Central memory CD4-positive, alpha-beta T cell (primary cell): ENCODE measurements at places on chromosomes 3 and 15.

GRCh38 chr15:28952666-28953491 lies 67.1 kb downstream of the APBA2 start:
- DNase-seq: no peak

- DNase-seq: no peak
Measured at GRCh38 chr3:88611826-88612326, 462.1 kb downstream of the C3orf38 start.

- no peak for DNase-seq
Measured at GRCh38 chr15:74136814-74137536, 6.6 kb downstream of the ISLR2 start.

GRCh38 chr15:80461356-80462095 lies 57.3 kb downstream of the ARNT2 start:
- DNase-seq: no peak

- no peak for DNase-seq
Measured at GRCh38 chr3:15099364-15100098, 583 bp upstream of the RBSN start.

DNA sequence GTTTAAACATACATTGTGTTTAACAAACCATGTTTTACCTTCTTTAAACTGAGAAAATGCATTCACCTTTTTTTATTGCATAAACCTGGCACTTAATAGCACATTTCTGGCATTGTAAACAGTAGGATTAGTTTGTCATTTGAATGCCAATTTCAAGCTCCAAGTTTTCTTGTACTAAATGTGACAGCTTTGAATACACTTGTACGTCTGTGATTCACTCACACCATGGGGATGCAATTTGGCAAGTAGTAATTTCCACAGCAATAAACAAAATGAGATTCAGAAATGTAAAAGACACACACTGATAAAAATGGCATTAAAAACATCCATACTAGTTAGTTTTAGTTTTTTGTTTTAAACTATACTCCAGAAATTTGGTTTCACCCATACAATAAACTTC lies 598.9 kb downstream of the SI start:
- DNase-seq: no peak

DNA sequence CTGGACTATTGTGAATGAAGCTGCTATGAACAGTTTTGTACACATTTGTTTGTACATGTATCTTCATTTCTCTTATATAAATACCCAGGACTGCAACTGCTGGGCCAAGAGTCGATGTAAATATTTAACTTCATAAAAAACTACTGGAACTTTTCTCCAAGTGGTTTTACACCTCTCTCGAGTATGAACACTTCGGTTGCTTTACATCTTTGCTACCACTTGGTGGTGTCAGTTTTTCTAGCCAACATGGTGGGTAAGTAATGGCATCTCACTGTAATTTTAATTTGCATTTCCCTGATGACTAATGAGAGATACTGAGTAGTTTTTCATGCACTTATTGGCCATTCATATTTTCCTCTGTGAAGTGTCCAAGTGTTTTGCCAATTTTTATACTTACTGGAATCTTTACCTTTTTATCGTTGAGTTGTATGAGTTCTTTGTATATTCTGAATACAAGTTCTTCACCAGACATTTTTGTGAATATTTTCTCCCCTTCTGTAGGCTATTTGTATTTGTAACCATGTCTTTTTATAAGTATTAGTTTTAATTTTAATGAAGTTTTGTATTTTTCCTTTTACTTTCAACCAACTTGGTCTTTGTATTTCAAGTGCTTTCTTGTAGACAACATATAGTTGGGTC lies 44.4 kb downstream of the PCOLCE2 start:
- DNase-seq: no peak

GRCh38 chr15:65912235-65912634 lies 42.9 kb downstream of the RAB11A start:
- DNase-seq: no peak

DNA sequence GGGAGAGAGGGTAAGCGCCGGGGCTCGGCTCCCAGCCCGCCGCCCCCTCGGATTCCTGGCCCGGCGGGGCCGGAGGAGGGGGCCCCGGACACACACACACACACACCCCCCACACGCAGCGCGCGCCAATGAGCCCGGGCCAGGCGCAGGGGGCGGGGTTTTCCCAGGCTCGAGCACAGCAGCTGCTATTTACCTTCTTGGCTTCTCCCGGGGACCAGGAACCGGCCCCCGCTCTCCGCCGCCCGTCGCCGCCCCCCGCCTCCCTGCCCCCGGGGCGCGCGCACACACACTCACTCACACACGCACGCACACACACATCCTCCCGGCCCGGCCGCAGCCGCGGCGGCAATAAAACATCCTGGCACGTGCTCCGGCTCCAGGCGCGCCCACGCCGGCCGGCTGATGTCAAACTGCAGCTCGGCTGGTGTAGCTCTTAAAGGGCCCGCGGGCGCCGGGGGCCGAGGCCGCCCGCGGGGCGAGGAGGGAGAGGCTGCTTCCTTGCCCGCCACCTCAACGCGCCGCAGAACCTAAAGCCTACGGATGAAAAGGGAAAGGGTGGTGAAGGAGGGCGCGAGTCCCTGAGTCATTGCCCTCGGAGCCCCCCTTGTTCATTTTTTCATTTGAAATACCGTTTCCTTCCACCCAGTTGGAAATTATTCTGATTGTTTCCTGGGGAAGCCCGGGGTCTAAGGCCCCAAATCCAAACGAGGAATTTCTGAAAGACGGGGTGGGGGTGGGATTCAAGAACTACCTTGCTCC lies 1.0 kb upstream of the HES1 start:
- peak; percentile 84 for DNase-seq

- DNase-seq: no peak
Measured at GRCh38 chr3:165359005-165359404, 162.8 kb upstream of the SLITRK3 start.

DNA sequence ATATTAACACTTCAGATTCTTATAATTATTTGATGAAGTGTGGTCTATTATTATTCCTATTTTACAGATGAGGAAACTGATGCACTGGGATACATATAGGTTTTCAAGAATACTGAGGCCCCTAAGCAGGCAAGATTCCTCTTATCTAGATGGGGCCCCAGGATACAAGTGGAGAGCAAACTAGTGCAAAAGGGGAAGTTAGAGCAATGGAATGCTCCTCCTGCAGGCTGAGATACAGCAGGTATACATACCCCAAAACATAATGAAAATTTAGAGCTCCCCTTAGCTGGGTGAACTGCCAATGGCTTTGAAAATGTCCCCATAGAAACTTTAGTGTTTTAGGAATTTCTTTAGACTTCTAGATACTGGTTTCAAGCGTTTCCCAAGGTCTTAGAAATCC lies 247.1 kb downstream of the CHST2 start:
- no peak for DNase-seq

DNA sequence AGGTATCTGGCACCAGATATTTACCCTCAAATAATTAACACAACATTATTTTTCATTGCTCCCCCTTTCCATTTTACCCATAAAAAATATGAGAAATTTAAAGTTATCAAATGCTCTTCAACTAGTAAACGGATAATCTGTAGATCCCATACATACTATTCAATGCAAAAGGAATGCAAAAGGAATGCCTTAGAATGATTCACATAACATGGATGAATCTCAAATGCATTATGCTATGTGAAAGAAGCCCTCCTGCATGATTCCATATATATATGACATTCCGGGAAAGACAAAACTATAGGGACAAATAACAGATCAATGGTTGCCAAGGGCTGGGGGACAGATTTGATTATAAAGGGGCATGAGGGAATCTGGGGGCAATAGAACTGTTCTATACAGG lies 195.7 kb downstream of the STT3B start:
- DNase-seq: no peak

DNA sequence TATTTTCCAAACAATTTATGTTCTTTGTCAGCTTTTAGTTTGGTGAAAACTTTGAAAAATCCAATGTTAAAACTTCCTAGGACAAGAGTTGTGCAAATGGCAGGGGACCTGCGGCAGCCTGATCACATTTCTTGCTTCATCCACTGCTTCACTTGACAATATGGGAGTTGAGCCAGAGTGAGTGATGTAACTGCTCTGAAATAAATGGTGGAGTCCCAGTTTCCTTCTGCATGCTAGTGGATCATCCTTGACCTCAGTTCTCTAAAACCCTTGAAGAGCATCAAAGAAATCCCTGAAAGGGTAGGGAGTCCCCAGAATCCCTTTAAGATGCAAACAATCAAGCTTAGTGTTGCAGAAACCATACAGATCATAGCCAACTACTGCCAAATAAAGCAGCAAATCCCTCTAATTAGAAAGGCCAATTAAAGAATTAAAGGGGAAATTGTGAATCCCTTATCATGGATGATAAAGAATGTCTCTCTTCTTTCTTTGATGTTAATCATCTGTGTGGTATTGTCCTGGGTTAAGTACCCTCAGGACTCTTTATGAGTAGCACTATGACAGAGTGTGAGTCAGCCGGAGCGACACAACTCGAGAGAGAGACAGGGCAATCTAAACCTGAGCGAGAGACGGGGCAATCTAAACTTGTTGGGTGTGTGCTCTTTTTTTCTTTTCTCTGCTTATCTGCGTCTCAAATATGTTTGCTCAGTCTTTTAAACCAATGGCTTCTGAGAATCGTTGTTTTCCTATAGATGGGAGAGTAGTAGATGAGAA lies 41.8 kb upstream of the GAP43 start:
- no peak for DNase-seq

GRCh38 chr3:33360136-33360825 lies 79.9 kb downstream of the UBP1 start:
- DNase-seq: no peak

DNA sequence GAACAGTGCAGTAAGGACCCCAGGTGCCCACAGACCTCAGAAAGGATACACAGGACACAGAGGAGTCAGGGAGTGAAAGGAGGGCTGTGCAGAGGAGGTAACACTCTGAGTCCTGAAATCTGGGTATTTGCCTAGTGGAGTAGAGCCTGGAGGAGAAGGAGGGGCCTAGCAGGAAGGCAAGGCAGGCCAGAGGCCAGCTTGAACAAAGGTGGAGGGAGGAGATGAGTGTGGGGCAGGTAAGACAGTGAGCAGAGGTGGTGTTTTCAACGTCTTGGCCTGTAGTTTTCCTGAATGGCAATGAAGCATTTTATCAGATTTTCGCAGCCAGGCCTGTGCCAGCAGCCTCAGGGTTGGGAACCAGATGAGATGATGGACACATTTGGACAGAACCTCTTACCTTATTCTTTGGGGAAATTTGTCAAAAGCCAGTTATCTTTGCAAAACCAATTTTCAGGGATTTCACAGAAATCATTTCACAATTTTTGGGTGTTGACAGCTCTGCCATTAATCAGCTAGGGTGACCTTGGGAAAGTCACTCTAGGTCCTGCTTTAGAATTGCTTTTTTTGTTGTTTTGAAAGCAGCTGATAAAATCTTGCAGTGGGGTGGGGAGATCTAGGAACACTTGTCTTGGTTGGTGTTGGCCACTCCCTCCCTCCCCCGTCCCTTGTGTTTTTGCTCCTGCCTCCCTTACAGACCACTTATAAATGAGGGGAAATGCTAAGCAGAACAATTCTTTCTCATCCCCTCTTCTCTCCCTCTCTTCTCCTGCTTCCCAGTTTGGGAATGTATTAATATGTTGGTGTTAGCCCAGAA lies 38.4 kb downstream of the SPSB4 start:
- DNase-seq: no peak

DNA sequence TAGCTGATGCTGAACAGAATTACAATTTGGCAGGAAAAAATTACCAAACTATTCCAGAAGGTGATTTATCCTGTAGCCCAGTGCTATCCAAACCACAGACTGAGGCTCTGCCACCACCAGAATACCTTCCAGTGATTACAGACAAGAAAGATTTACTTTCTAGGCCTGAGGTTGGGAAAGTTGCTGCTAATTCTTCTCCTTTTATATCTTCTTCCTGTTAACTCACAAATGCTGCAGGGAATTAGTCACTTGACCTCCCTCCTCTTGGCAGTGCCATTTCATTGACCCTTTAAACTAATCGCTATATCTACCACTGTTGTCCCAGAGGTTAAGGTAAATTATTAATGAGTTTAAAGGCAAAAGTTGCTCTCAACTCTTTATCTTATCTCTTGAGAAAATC lies 118.4 kb downstream of the CTNNB1 start:
- no peak for DNase-seq

DNA sequence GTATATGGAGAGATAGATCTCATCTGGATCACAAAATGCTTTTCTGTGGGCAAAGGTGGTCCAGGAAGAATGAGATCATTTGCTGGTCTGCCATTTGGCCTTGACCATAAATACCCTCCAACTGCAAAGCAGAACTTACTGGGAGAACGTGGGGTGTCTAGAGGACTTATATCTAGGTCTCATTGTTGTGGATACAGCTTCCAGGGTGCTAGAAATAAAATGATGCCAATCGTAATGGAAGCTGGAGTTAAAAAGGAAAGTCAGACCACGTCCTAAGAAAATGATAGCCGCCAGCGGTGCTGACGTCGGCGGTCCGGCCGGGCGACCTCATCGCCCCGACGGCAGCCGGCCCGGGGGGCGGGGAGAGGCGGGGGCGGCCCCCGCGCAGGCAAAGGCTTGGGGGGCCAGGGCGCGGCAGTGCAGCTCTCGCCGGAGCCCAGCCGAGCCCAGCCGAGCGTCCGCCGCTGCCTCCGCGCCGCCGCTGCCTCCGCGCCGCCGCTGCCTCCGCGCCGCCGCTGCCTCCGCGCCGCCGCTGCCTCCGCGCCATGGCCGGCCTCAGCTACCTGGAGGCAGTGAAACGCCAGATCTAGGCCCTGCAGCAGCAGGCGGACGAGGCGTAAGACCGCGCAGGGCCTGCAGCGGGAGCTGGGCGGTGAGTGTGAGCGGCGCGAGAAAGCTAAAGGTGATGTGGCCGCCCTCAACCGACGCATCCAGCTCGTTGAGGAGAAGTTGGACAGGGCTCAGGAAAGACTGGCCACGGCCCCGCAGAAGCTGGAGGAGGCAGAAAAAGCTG lies 89.5 kb downstream of the EOMES start:
- peak; percentile 48 for DNase-seq

DNA sequence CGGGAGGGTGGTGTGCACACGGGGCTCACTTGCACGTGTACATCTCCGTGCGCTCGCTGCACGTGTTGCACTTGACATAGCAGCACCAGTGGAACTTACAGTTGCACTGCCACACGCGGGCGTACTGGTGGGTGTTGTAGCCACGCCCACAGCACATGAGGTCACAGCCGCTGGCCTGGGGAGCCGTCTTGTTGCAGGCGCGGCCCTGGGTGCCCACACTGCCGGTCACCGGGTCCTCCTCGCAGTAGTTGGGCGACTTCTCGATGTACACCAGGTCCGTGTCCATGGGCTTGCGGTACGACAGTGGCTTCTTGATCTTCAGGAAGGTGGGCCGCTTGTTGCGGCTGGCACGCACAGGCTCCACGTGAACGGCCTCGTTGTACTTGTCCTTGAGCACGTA lies 61.0 kb downstream of the WNT7A start:
- no peak for DNase-seq

DNA sequence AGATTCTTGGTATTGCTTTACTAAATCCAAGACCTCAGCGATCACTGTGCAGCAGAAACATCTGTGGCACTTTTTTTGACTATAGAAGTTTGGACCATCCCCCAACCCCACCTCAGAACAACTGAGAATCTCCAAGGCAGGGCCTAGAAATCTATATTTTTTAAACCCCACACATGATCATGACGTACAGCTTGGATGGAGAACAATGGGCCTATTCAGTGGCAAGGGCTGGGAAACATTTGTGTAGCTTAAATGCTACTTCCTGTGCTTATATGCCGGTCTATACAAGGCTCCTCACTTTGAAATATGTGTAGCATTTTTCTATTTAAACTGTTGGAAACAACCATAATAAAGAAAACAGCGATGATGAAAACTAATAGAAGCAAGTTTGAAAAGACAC lies 55.1 kb upstream of the SPRED1 start:
- no peak for DNase-seq
